ENCODE measurements at places on chromosomes 3 and 15.
A peak's percentile ranks its signal among the peaks of the same experiment; 100 is the strongest.

GRCh38 chr3:169623971-169624370 is 39.5 kb downstream of the MECOM start:
- DNase-seq, result no peak

- no peak for DNase-seq
Measured at GRCh38 chr3:16064642-16065414, 109.7 kb upstream of the GALNT15 start.

DNA sequence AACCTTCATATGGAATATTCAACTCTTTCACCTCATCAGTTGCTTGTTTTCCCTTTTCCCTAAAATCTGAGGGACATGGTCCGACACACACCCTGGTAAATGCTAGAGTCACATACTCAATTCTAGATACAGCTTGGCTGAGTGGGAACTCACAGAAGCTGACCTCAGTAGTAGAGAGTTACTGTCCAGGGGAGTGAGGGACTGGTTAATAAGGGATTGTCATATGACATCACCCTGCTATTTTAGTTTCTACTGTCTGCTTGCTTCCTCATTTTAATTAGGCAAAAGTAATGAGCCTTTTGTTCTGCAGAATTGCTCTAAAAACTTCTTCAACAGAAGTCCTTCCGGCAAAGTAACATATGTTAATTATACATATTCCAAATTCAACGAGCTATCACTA is 244.5 kb downstream of the ZIC4 start:
- no peak for DNase-seq

GRCh38 chr3:195260280-195260905 is 10.6 kb downstream of the XXYLT1 start:
- DNase-seq, result no peak

- DNase-seq, result peak; percentile 73
Measured at GRCh38 chr3:71111784-71112440, 471.6 kb downstream of the FOXP1 start.

GRCh38 chr3:49803465-49804140 is 542 bp downstream of the INKA1 start:
- no peak for DNase-seq

DNA sequence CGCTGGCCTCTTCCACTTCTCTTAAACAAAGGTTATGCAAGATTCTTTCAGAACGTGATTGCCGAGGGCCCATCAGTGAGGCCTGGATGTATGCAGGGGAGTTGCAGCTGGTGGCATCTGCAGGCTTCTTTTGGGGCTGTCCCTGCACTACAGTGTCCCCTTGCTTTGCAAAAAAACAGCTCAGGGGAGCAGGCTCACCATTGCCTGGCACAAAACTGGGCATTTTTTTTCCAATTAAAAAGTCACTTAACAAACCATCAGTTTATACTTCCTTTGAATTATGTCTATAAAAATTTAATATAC is 148.6 kb downstream of the ATP10A start:
- no peak for DNase-seq

- DNase-seq, result no peak
Measured at GRCh38 chr3:13750731-13751130, 129.1 kb downstream of the WNT7A start.

- no peak for DNase-seq
Measured at GRCh38 chr3:188092648-188093047, 61.3 kb upstream of the LPP start.

- DNase-seq, result no peak
Measured at GRCh38 chr3:32685543-32686185, 676 bp downstream of the CNOT10 start.

DNA sequence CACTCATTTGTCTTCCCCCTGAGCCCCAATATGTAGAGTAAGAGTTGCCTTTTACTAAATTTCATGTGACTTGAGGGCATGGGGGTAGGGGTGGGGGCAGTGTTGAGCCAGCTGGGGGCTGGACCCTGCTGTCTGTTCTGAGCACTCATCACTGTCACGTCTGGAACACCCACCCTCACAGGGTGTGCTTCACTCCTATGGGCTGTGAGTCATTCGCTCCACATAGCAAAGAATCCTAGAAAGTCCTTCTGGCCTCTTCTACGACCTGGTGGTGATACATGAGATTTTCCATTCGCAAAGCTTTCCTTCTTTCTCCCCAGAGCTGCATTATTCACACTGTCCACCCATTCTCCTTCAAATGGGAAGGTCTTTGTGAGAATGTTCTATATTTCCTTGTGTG is 43.6 kb upstream of the MGLL start:
- no peak for DNase-seq

DNA sequence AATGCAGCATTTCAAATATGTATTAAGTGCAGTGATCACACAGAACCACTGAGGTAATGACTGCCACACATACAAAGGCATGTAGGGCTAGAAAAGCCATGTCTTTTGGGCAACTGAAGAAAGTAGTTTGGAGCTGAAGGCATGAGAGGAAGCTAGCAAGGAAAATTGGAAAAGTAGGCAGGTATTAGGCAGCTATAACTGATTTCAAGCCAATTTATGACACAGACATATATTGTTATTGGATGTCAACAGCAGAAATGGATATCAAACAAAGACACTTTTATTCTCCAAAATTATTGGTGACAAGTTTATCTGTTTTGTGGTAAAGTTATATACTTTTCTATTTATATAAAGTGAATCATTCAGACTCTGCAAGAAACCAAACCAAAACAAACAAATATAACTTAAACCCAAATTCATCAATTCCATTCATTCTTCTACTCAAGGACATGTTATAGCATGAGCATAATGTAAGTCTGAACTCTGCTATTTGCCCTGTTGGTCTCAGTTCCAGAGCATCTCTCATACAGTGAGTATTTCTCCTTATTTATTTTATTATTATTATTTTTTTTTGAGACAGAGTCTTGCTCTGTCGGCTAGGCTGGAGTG is 307.4 kb upstream of the COL8A1 start:
- DNase-seq, result no peak

DNA sequence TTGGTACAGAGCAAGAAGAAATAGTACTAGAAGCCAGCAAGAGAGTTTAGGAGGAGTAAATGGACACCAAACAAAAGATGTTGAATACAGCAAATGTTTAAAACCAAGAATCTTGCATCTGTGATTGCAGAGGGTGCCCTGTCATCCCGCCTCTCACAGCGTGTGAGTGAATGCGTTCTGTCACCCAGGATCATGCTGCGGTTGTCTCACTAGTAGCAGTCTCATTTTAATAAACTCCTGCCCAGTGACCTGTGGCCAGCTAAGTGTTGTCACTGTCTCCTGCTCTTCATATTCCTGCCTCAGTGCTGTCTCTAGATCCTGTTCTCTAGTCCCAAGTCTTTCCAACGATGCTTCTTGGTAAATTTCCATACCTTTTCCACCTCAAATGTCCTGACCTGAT is 584.6 kb downstream of the MCTP2 start:
- no peak for DNase-seq

DNA sequence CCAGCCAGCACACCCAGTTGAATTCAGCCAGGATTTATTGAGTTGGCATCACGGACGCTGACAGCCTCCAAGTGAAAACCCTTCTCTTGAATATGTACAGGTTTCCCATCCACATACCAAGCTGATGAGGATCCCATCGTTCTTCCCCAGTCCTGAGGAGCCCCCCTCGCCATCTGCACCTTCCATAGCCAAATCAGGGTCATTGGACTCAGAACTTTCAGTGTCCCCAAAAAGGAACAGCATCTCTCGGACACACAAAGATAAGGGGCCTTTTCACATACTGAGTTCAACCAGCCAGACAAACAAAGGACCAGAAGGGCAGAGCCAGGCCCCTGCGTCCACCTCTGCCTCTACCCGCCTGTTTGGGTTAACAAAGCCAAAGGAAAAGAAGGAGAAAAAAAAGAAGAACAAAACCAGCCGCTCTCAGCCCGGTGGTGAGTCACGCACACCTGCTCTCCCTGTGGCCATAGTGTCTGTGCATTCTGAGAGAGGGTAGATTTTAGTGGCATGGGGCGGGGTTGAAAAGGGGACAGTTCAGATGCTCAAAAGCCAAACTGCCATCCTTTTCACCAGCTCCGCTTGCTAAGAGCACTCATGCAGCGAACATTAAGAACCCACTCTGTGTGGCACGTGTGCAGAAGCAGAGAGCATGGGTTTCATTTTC is 51.2 kb downstream of the KLHL25 start:
- DNase-seq, result no peak

DNA sequence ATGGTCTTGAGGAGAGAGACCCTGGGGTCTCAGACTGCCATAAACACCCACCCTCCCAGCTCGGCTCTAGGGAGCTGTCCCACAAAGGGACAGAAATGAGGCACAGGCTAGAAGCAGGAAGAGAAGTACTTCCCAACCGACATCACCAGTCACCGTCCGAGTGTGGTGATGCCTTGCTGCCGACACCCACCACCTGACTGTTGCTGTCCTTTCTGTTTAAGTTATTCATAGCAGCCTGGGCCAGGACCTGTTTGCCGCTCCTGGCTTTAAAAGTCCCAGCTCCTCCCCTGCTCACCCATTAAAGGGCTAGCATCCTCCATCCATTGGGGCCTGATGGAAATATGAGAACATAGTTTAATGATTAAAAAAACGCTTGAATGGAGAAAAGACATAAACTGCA is 13.2 kb upstream of the SPG11 start:
- no peak for DNase-seq

DNA sequence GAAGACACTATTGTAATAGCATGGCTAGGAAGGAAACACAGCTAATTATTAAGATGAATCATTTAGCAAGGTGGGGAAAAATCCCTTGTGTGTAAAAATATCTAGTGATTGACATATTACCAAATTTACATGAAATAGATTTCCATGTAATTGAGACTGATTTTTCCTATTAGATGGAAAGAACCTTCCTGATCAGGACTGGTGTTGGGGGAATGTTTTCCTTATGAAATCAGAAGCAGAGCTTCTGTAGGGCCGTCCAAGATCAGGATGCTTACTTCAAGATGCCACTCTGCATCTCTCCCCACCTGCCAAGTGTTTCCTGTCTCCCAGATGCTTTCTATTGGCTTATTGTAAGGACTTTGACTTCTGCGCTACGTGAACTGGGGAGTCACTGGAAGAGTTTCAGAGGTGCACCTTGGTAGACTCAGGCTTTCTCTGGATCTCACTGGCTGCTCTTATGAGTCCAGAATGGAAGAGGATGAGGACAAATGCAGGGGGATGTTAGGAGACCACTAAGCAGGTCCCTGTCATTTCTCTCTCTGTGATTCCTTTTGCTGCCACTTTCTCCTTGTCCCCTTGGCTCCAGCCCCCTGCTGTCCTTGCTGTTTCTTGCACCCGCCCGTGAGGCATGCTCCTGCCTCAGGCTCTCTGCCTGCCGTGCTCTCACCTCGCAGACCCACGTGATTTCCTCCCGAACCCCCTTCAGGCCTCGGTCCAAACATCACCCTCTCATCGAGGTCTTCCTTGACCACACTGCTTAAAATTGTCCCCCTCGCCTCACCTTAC is 30.1 kb downstream of the BTD start:
- no peak for DNase-seq

DNA sequence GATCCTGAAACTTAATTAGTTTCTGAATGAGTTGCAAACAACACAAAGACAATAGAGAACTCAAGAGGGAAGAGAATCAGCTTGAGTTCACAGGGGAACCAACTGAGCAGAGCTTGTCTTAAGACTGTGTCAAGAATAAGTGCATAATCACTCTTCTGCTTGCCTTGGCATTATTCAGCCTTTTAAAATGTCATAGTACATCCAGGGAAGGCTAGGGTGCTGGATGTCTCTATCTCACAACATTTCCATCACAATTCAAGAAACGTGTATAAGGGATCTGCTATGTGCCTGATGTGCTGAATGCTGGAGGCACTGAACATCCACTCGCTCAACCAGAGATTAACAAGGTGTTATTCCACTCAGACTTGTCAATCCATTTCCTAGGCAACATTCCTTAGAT is 122.6 kb downstream of the CPNE4 start:
- DNase-seq, result no peak

- DNase-seq, result no peak
Measured at GRCh38 chr15:88178631-88179030, 77.9 kb downstream of the NTRK3 start.

DNA sequence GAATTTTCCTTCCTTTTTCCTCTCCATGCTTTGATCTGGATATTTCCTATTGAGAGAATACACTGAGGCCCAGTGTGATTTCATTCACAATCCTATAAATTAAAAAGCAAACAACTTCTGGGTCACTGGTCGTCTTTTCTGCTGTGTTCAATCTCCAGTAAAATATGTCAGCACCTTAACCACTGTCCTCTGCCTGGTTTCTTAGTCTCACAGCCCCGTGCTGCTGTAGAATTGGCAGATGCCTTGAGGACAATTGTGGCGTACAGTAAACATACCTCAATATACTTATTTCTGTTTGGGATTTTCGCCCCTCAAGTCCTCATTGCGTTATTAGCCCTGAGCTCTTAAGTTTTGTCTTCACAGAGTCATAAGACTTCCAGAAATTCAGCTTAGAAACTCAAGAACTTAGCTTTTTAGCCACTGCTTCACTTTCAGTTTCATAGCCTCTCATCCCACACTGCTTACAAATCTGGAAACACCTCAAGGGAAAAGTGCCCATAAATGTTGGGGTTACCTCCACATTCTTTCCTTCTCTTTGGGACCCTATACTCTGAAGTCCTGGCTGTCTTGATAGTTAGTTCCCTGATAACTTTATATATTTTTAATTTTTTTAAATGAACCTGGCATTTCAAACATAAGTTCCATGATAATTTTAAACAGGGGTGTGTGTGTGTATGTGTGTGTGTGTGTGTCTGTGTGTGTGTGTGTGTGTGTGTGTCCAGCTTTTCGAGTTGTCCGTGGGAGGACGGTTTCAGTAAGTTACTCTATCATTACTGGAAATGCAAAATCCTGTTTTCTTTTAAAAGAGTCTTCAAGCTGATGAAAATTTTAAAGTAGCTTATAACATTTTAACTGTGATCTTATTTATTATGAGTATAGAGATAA is 238.4 kb upstream of the CTDSPL start:
- DNase-seq, result no peak

DNA sequence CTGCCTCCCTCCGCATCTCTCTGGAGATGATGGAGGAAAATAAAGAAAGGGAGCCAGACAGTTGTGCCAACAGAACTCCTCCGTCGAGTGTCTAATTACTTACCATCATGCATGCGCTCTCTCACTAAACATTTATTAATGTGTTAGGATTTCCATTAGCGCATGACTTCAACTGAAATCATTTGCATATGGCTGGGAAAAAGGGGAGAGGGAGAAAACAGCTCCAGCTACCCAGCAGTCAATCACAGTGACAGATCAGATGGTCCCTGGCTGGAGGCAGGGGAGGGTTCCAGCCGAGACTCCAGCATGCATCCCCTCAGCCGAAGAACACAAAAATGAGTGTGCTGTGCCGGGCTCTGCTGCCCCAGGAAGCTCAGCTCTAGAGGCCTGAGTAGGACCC is 6.8 kb upstream of the RHO start:
- no peak for DNase-seq

GRCh38 chr3:29408676-29409075 is 127.8 kb downstream of the RBMS3 start:
- DNase-seq, result no peak

DNA sequence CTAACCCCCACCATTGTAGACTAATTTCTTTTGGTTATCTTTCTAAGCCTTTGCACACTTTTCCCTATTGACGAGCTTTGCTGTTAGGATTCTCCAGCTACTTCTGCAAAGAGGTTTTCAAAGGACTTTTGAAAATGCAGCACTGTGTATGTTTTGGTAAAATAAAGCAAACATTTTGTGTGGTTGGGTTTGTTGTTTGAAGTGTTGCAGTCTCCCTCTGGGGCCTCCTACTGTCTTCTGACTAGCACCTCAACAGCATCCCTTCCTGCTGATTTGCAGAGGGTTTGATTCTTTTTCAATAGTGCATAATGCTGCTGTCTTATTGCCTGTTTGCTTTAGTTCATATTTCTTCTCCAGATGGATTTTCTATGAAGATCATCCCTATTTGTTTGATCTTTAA is 775.1 kb upstream of the CFAP20DC start:
- DNase-seq, result no peak

GRCh38 chr3:48268936-48269561 is 28.1 kb downstream of the ZNF589 start:
- DNase-seq, result no peak

Data from Panc1 (cell line).